ENCODE measurements at places on chromosomes 3 and 15.

GRCh38 chr3:176714034-176714433, 483.2 kb downstream of the TBL1XR1 start:
- no peak for DNase-seq

- no peak for DNase-seq
Measured at GRCh38 chr3:43097400-43098080, 8.3 kb downstream of the POMGNT2 start.

- no peak for DNase-seq
Measured at GRCh38 chr3:184144505-184144904, 9.3 kb downstream of the EIF2B5 start.

GRCh38 chr3:102002056-102002455, 152.7 kb downstream of the NFKBIZ start:
- DNase-seq, result no peak

- DNase-seq, result no peak
Measured at GRCh38 chr3:61688307-61688984, 127.1 kb downstream of the PTPRG start.
